ENCODE measurements at places on chromosomes 3 and 15. TPM values are rescaled to one million over a fixed set of nuclear protein-coding genes. Genes with fewer than 3 reads are reported as not detected.
A peak's percentile ranks its signal among the peaks of the same experiment; 100 is the strongest.

GRCh38 chr3:36380221-36381031 lies at the start of gene STAC:
Gene STAC (plus strand): TSS chr3:36380504. CDS start chr3:36380644, 140 bp downstream.
- peak within 1 kb of the TSS; percentile 96 for H3K4me3 ChIP-seq
- no peak within 1 kb of the TSS for H3K27ac ChIP-seq
- peaks cover 11% of the 10 kb centered on the region for H3K36me3 ChIP-seq
- DNase-seq: peak; percentile 60
- peaks cover 23% of the 10 kb centered on the region for H3K4me1 ChIP-seq
- H3K27me3 ChIP-seq: no peaks in the 10 kb centered on the region

DNA sequence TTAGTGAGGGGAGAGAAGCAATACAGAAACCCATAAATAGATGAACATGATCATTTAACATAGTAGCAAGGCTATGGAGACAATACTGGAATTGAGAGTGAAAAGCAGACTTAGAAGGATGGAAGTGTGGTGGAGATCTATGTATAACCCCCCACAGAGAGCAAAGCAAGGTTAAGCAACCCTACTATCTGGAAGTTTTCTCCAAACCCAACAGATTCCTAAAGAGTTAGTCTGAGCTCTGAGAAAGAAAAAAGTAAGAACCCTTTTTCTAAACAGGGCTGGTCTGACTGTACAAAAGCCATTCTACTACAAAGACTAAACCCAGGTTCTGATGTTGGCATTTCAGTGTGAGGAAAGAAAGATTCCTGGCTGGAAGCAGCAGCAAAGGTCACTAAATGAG lies 153.2 kb downstream of the WNT5A start:
- H3K36me3 ChIP-seq: no peaks in the 10 kb centered on the region
- no peaks in the 10 kb centered on the region for H3K27me3 ChIP-seq
- no peak overlapping the region for H3K4me3 ChIP-seq
- H3K4me1 ChIP-seq: peaks cover 19% of the 10 kb centered on the region

DNA sequence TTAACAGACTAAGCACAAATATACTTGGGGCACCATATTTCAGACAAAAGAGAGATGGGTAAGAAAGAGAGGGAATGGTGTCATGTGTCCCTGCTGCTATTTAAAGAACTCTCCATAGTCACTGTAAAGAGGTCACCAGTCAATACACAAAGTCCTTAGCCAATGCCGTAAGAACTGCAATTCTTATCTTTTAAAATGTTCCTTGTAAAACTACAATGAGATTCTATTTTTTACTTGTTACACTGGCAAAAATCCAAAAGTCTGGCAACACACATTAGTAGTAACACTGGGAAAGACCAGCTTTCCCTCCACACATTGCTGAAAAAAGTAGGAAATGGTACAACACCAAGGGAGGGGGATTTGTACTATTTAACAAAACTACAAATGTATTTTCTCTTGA lies 189.4 kb downstream of the TBC1D5 start:
- no peaks in the 10 kb centered on the region for H3K36me3 ChIP-seq
- H3K27me3 ChIP-seq: no peaks in the 10 kb centered on the region
- H3K4me1 ChIP-seq: no peaks in the 10 kb centered on the region
- no peak for DNase-seq
- no peak overlapping the region for H3K4me3 ChIP-seq
- H3K27ac ChIP-seq: no peak overlapping the region

DNA sequence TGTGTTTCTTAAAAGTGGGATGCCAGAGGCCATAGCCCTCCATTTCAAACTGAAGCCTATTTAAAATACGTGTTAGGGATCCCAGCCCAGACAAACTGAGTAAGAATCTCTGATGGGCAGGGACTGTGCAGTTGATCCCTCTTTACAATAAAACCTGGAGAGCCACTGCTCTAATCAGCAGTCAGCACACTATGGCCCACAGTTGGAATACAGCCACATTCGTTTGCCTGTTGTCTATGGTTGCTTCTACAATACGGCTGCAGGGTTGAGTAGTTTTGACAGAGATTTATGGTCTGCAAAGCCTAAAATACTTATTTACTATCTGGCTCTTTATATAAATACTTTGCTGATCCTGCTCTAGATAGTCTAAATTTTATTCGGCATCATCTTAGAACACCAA lies 32.4 kb downstream of the TJP1 start:
- no peak overlapping the region for H3K27ac ChIP-seq
- no peaks in the 10 kb centered on the region for H3K4me1 ChIP-seq
- H3K27me3 ChIP-seq: no peaks in the 10 kb centered on the region

GRCh38 chr3:111821891-111822290 lies 37.2 kb upstream of the PHLDB2 start:
- H3K36me3 ChIP-seq: no peaks in the 10 kb centered on the region
- DNase-seq: no peak
- no peak overlapping the region for H3K4me3 ChIP-seq
- H3K4me1 ChIP-seq: no peaks in the 10 kb centered on the region
- H3K27me3 ChIP-seq: no peaks in the 10 kb centered on the region

GRCh38 chr15:95261546-95261945 lies 1030.2 kb downstream of the MCTP2 start:
- no peak overlapping the region for H3K4me3 ChIP-seq
- H3K36me3 ChIP-seq: no peaks in the 10 kb centered on the region
- no peak for DNase-seq

- no peaks in the 10 kb centered on the region for H3K4me1 ChIP-seq
- no peak for DNase-seq
- H3K4me3 ChIP-seq: no peak overlapping the region
- peaks cover 21% of the 10 kb centered on the region for H3K36me3 ChIP-seq
Observed at GRCh38 chr3:170296703-170297102, 60.8 kb upstream of the SKIL start.

DNA sequence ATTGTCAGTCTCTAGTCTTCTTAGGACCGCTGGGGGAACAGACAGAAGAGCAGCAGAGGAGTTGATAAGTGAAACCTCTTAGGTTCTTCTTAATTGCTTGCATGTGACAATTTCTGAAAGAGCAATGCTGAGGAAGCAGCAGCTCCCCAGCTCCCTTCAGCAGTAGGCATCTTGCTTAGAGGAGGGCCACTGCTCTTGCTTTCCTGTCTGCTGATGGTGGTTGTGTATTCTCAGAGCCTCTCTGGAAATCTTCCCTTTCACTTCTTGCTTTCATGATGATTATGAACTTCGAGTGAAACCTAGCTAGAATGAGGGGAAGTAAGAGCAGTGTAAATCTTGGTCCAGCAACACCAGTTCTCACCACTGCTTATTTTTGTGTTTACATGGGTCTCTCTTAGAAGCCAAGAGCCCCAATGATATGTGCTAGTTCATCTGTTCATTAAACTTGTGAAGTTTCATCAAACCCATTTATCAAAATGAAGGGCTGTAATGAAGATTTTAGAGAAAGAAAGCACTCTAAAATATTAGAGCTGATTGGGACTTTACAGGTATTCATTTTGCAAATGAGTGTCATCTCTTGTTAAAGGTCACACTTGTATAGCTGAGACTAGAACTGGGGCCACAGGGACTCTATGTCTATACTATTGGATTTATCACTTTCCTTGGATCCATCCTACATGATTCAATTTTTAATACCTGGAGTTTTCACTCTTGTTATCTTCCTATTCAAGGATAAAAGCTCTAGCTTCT lies 246.7 kb downstream of the LPP start:
- no peak overlapping the region for H3K27ac ChIP-seq
- no peaks in the 10 kb centered on the region for H3K4me1 ChIP-seq

GRCh38 chr3:146496726-146497125 lies 27.4 kb upstream of the PLSCR2 start:
- no peaks in the 10 kb centered on the region for H3K36me3 ChIP-seq
- no peaks in the 10 kb centered on the region for H3K4me1 ChIP-seq
- H3K27ac ChIP-seq: no peak overlapping the region

- no peak overlapping the region for H3K4me3 ChIP-seq
- no peaks in the 10 kb centered on the region for H3K36me3 ChIP-seq
- DNase-seq: no peak
- H3K27me3 ChIP-seq: 0 out of 2 replicates have a peak, but pooled peaks cover 2% of the 10 kb centered on the region
Observed at GRCh38 chr3:54312156-54312899, 190.0 kb downstream of the CACNA2D3 start.

GRCh38 chr3:159839561-159840379 lies 148.9 kb upstream of the IL12A start:
- H3K27me3 ChIP-seq: no peaks in the 10 kb centered on the region
- no peaks in the 10 kb centered on the region for H3K36me3 ChIP-seq
- peaks cover 30% of the 10 kb centered on the region for H3K4me1 ChIP-seq
- H3K4me3 ChIP-seq: no peak within 1 kb of the TSS
- peak within 1 kb of the TSS; percentile 32 for H3K27ac ChIP-seq

DNA sequence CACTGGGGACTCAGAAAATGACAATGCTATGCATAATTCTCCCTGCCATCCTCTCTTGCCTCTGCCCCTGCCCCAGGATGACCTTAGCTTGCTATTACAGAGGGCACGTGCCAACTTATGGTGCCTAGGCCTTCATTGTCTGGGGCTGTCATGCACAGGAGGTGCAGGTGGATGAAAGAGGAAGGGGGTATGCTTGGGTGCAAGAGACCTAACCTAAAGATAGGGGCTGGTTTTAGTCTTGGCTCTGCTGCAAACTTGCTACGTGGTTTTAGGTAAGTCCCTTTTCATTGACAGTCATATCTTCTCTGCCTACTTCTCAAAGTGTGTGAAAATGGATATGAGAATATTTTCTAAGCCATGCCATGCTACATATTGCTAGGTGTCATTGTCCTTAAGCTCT lies 161.3 kb downstream of the EPHB1 start:
- H3K27ac ChIP-seq: no peak overlapping the region
- peaks cover 9% of the 10 kb centered on the region for H3K27me3 ChIP-seq
- no peaks in the 10 kb centered on the region for H3K36me3 ChIP-seq

GRCh38 chr15:61527836-61528580 lies 298.9 kb upstream of the RORA start:
- H3K27me3 ChIP-seq: peaks cover 33% of the 10 kb centered on the region
- H3K4me1 ChIP-seq: no peaks in the 10 kb centered on the region
- DNase-seq: no peak
- H3K27ac ChIP-seq: no peak overlapping the region

- H3K27me3 ChIP-seq: no peaks in the 10 kb centered on the region
- H3K4me1 ChIP-seq: no peaks in the 10 kb centered on the region
- H3K36me3 ChIP-seq: no peaks in the 10 kb centered on the region
- H3K4me3 ChIP-seq: no peak overlapping the region
- H3K27ac ChIP-seq: no peak overlapping the region
Observed at GRCh38 chr15:32957219-32957618, 237.3 kb downstream of the FMN1 start.

- no peak for DNase-seq
- H3K4me1 ChIP-seq: no peaks in the 10 kb centered on the region
- no peak overlapping the region for H3K4me3 ChIP-seq
- H3K27me3 ChIP-seq: no peaks in the 10 kb centered on the region
Observed at GRCh38 chr3:120404876-120405275, 45.9 kb downstream of the FSTL1 start.

DNA sequence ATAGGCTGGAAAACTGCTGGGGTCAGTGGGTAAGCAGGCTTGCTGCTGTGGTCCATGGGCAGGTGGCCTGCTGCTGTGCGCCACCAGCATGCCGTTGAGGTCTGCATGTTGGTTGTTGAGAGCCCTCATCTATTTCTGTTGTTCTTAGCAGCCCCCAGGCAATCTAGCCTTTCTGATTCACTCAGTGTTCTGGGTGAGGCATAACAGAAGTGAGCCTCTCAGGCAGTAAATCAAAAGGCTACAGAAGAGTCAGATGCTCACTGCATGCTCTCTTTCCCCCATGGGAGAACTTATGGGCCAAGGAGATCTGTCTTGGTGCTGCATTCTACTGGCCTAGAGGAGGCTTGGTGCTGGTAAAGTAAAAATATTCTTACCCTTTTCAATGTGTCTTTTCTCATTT lies 67.8 kb upstream of the ATP10A start:
- H3K27ac ChIP-seq: no peak overlapping the region
- no peaks in the 10 kb centered on the region for H3K27me3 ChIP-seq
- H3K4me1 ChIP-seq: no peaks in the 10 kb centered on the region
- DNase-seq: no peak
- H3K4me3 ChIP-seq: no peak overlapping the region

- H3K27me3 ChIP-seq: no peaks in the 10 kb centered on the region
- no peak overlapping the region for H3K27ac ChIP-seq
- H3K36me3 ChIP-seq: no peaks in the 10 kb centered on the region
- no peak overlapping the region for H3K4me3 ChIP-seq
Observed at GRCh38 chr15:48915861-48916260, 37.9 kb downstream of the EID1 start.

The MASP1 gene
- not detected for total RNA-seq

The TBC1D2B gene
- 28.3 TPM for total RNA-seq

The GOLGA8Q gene
- not detected for total RNA-seq

The LRRIQ4 gene
- 1.3 TPM for total RNA-seq

The SEMA6D gene
- total RNA-seq: not detected

The ERICH6 gene
- not detected for total RNA-seq

The SERPINI1 gene
- 2.4 TPM for total RNA-seq

The ADAMTS17 gene
- 2.0 TPM for total RNA-seq

The PRICKLE2 gene
- 7.9 TPM for total RNA-seq

The GOLGA6L9 gene
- 3.8 TPM for total RNA-seq

The RYR3 gene
- total RNA-seq: 0.15 TPM

The LRRC3B gene
- not detected for total RNA-seq
